ENCODE measurements at places on chromosomes 1 and 21. TPM values are rescaled to one million over a fixed set of nuclear protein-coding genes. Genes with fewer than 3 reads are reported as not detected.

DNA sequence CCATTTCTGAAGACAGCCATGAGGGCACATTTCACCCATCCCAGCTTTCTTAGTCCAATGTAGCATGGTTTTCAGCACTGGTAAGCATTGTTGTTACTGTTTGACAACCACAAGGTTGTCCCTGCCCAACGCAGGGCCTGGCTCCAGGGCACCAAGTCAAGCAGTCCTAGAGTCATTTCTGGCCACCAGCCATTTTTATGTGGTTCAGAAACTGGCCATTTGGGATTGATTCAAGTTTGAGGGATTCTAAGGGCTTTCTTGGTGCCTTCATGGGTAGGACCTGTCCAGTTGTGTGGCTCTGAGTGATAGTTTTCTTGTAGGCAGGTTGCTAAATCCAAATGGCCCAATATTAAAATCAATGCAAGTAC is 535.4 kb upstream of the USP24 start:
- H3K27ac ChIP-seq, result no peak overlapping the region
- H3K36me3 ChIP-seq, result no peaks in the 10 kb centered on the region
- peaks cover 13% of the 10 kb centered on the region for H3K27me3 ChIP-seq
- H3K4me1 ChIP-seq, result no peaks in the 10 kb centered on the region
- no peak for DNase-seq

The C8B gene
- not detected for total RNA-seq

The LCE1F gene
- total RNA-seq, result not detected

The SASS6 gene
- total RNA-seq, result 15.7 TPM

GRCh38 chr1:46575778-46576177 is 24.3 kb upstream of the KNCN start:
- no peak for DNase-seq
- no peak overlapping the region for H3K27ac ChIP-seq
- H3K36me3 ChIP-seq, result peaks cover 6% of the 10 kb centered on the region
- no peaks in the 10 kb centered on the region for H3K27me3 ChIP-seq
- H3K4me3 ChIP-seq, result no peak overlapping the region
- peaks cover 4% of the 10 kb centered on the region for H3K4me1 ChIP-seq

GRCh38 chr21:35791541-35792325 is 268.6 kb downstream of the SETD4 start:
- H3K4me3 ChIP-seq, result no peak overlapping the region
- H3K27me3 ChIP-seq, result no peaks in the 10 kb centered on the region
- no peaks in the 10 kb centered on the region for H3K36me3 ChIP-seq
- no peak for DNase-seq
- no peak overlapping the region for H3K27ac ChIP-seq

DNA sequence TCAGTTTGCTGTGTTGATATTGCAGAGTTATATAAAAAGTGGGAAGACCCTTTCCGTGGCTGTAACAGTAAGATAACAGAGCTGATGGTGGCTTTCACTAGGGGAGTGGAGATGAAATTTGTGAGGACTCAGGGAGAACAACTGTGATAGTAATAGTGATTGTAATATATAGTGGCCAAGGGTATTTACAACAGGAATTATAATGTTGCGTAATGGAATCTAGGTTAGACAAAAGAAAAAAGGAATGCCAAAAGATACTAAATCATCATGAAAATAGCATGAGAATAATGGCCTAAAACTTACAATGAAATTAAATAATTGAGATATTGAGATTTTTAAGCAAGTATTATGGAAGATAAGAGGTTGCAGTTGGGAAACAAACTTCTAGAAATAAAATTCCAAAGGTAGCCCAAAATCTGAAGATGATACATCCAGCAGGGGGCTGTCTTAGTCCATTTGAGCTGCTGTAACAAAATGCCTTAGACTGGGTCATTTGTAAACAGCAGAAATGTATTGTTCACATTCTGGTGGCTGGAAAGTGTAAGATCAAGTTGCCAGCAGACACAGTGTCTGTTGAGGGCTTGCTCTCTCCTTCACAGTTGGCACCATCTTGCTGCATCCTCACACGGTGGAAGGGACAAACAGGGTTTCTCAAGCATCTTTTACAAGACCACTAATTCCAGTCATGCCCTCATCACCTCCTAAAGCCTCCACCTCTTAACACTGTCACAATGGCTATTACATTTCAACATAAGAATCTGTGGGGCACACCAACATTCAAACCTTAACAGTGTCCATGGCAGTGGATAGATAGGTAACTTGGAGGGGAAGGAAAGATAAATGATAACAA is 711.2 kb downstream of the MRPL39 start:
- no peak overlapping the region for H3K27ac ChIP-seq
- H3K4me1 ChIP-seq, result no peaks in the 10 kb centered on the region
- no peak overlapping the region for H3K4me3 ChIP-seq
- no peaks in the 10 kb centered on the region for H3K27me3 ChIP-seq

- no peak overlapping the region for H3K4me3 ChIP-seq
- H3K4me1 ChIP-seq, result peaks cover 34% of the 10 kb centered on the region
- no peaks in the 10 kb centered on the region for H3K27me3 ChIP-seq
- DNase-seq, result no peak
Measured at GRCh38 chr1:234774971-234775370, 165.0 kb upstream of the IRF2BP2 start.

- DNase-seq, result no peak
- H3K27me3 ChIP-seq, result no peaks in the 10 kb centered on the region
Measured at GRCh38 chr1:59185163-59185860, 111.6 kb upstream of the FGGY start.

The IL24 gene
- total RNA-seq, result 0.72 TPM

DNA sequence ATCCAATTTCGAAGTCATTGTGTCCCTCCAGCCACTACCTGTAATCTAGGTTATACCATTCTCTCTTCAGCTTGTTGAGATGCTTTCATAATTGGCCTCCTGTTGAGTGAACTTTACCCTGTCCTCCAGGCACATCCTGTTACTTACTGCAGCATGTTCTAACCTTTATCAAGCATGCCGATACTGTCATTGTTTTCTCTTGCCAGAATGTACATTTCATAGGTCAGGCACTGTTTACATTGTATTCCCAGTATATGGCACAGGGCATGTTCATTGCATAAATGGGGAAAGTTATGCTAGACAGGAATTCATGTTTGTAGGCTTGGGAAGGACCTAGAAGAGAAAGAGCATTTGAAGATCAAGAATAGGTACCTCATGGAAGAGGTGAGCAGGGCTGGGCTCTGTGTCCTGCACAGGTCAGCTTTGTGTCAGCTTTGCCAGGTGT is 10.2 kb downstream of the CXADR start:
- H3K27ac ChIP-seq, result no peak overlapping the region
- H3K4me1 ChIP-seq, result no peaks in the 10 kb centered on the region
- no peak for DNase-seq
- H3K36me3 ChIP-seq, result no peaks in the 10 kb centered on the region
- no peak overlapping the region for H3K4me3 ChIP-seq

- H3K4me1 ChIP-seq, result no peaks in the 10 kb centered on the region
- no peaks in the 10 kb centered on the region for H3K36me3 ChIP-seq
- H3K4me3 ChIP-seq, result no peak overlapping the region
- no peak for DNase-seq
Measured at GRCh38 chr1:173137107-173137706, 69.9 kb downstream of the TNFSF4 start.

DNA sequence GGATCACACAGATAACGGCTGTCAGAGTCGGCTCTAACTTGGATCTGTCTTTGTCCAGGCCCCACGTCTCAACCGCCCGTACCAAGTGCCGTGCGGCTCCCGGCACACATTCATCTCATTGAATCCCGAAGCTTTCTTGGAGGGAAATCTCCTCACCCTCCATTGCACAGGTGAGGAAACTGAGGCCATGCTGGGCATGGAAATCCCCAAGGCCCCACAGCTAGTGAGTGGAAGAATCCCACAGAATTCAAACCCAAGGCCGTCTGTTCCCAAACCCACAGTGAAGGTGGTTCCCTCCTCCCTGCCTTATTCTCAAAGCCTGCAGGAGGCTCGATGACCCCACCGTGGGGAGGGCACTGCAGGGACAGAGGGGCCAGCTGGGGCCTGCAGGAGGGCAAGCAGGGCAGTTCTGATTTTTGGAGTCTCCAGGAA is 437.9 kb downstream of the MATN1 start:
- H3K27me3 ChIP-seq, result peaks cover 5% of the 10 kb centered on the region
- DNase-seq, result no peak
- peaks cover 12% of the 10 kb centered on the region for H3K4me1 ChIP-seq
- H3K27ac ChIP-seq, result no peak overlapping the region
- no peaks in the 10 kb centered on the region for H3K36me3 ChIP-seq
- H3K4me3 ChIP-seq, result no peak overlapping the region

- H3K4me3 ChIP-seq, result no peak overlapping the region
- H3K36me3 ChIP-seq, result no peaks in the 10 kb centered on the region
- no peak for DNase-seq
- H3K4me1 ChIP-seq, result no peaks in the 10 kb centered on the region
- no peak overlapping the region for H3K27ac ChIP-seq
Measured at GRCh38 chr1:94622757-94623156, 81.2 kb upstream of the F3 start.

The CELA2A gene
- total RNA-seq, result not detected

GRCh38 chr1:9960706-9961562 is 17.7 kb downstream of the NMNAT1 start:
- no peak for DNase-seq
